Mammary epithelial cell (primary cell): ENCODE measurements at places on chromosomes 13 and 19. TPM values are rescaled to one million over a fixed set of nuclear protein-coding genes. Genes with fewer than 3 reads are reported as not detected.

URAD gene
- not detected for polyA plus RNA-seq

SYCN gene
- polyA plus RNA-seq: not detected

UTP14C gene
- 7.1 TPM for polyA plus RNA-seq

B3GNT3 gene
- 7.5 TPM for polyA plus RNA-seq

C19orf44 gene
- 4.2 TPM for polyA plus RNA-seq

IZUMO2 gene
- not detected for polyA plus RNA-seq

FXYD1 gene
- polyA plus RNA-seq: 0.17 TPM

ZNF560 gene
- 0.05 TPM for polyA plus RNA-seq

PLPPR3 gene
- not detected for polyA plus RNA-seq

HCN2 gene
- polyA plus RNA-seq: 0.35 TPM

CNN1 gene
- polyA plus RNA-seq: 0.03 TPM

CD33 gene
- 0.03 TPM for polyA plus RNA-seq

CCDC70 gene
- polyA plus RNA-seq: not detected

TMEM91 gene
- 4.0 TPM for polyA plus RNA-seq

PTH2 gene
- not detected for polyA plus RNA-seq

ARHGAP35 gene
- polyA plus RNA-seq: 18.1 TPM

PSG3 gene
- polyA plus RNA-seq: not detected

ZNF709 gene
- polyA plus RNA-seq: 0.41 TPM

RNF6 gene
- 22.7 TPM for polyA plus RNA-seq

THSD8 gene
- polyA plus RNA-seq: not detected

FGF22 gene
- polyA plus RNA-seq: not detected

GJB2 gene
- 144 TPM for polyA plus RNA-seq

RASL11A gene
- 1.5 TPM for polyA plus RNA-seq

IGSF23 gene
- polyA plus RNA-seq: not detected

FUT1 gene
- 6.4 TPM for polyA plus RNA-seq

NLRP9 gene
- not detected for polyA plus RNA-seq

MICU2 gene
- polyA plus RNA-seq: 22.9 TPM

LSM14A gene
- polyA plus RNA-seq: 63.4 TPM

EXOC3L2 gene
- polyA plus RNA-seq: 0.23 TPM

HRC gene
- not detected for polyA plus RNA-seq

IFI30 gene
- polyA plus RNA-seq: 61.3 TPM

EBI3 gene
- 0.11 TPM for polyA plus RNA-seq

CBLC gene
- polyA plus RNA-seq: 39.4 TPM

SOX1 gene
- polyA plus RNA-seq: not detected

C19orf53 gene
- polyA plus RNA-seq: 190 TPM

CEACAM3 gene
- not detected for polyA plus RNA-seq
